ENCODE measurements at places on chromosomes 4 and X.

DNA sequence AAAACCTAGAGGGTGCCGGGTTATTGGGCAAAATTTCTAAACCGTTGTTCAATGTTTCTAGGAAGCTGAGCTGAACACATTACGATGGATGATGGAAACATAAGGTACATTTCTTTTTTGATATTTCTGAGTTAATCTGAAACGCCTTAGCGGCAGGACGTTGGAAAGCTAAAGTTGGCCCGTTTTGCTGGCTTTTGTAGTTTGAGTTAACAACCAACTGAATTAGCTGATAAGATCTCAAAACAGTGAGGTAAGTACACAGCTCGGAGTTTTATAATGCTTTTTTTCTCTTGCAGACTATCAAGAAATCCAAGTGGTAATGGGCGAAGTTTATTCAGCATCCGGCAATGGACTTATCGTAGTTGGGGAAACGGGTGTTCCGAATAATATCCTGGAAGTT, 73.5 kb downstream of the PRSS12 start:
- no peak for DNase-seq

- no peak for DNase-seq
These were observed 53.1 kb downstream of the ELF2 start for GRCh38 chr4:139123910-139124309.

DNA sequence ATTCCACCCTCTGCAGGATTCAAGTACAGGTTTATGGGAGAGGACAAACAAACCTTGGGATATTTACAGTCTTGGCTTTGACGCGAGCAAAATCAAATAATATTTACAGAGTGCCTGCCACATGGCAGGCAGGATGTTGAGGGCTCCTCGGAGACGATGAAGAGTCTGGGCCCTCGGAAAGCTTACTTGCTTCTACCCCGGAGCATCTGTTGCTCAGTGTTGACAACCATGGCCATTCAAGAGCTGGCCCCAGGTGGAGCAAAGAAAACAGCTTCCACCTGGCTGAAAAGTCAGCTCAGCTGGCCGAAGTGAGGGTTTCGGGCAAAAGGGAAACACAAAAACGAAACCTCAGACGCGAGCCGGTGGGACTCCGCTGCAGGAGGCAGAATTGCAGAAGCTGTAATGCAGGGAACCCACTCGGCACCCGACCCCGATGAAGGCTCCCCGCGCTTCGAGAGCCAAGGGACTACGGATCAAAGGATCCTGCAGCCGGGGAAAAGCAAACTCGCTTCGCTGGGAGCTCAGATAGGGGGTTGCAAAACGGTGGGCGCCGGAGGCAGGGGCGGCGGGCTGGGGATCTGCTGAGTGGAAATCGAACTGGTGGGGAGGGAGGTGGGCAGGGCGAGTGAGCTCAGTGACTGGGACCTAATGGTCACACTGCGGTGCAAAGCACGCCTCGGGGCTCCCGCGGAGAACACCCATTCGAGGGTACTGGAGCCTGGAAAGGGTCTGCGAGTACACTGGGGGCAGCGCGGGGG, 805 bp downstream of the ATP8A1 start:
- peak; percentile 42 for DNase-seq

GRCh38 chr4:121696170-121696580, 605 bp downstream of the ANXA5 start:
- DNase-seq, result peak; percentile 96

DNA sequence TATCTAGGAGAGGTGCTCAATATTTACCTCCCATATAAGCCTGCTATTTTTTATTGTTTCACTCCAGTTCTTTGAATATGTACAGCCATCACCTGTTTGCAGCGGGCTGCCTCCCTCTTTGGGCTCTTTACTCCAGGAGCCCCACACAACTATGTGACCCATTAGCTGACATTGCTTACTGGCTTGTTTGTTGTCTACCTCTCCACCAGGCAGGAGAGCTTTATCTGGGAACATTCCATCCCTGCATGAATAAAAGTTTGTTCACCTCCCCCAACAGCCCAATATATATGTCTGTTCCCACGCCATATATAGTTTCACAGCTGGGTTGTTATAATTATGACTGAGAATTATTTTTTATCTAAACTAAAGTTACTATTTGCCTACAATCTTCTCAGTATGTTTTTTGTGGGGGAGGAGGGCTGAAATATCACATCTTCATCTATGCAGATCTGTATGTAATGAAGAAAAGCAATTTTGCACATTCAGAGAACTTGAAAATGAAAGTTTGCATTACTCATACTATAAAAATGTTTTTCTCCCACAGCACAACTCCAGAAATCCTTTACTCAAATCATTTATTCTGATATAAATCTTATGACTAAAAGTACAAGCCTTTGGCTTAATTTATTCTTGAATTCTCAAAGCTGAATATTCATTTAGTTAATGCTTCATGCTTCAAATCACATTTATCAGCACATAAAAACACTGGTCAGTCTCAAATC, 61.2 kb upstream of the DAPP1 start:
- DNase-seq, result no peak

- no peak for DNase-seq
These were observed 42.5 kb downstream of the TFDP3 start for GRCh38 chrX:133175605-133176004.
